ENCODE measurements at places on chromosomes 16 and 17.
A peak's percentile ranks its signal among the peaks of the same experiment; 100 is the strongest.

- no peak for DNase-seq
Observed at GRCh38 chr17:17437893-17438292, 38.9 kb upstream of the MED9 start.

GRCh38 chr16:70779361-70779760 lies 21.6 kb downstream of the VAC14 start:
- peak; percentile 47 for DNase-seq

DNA sequence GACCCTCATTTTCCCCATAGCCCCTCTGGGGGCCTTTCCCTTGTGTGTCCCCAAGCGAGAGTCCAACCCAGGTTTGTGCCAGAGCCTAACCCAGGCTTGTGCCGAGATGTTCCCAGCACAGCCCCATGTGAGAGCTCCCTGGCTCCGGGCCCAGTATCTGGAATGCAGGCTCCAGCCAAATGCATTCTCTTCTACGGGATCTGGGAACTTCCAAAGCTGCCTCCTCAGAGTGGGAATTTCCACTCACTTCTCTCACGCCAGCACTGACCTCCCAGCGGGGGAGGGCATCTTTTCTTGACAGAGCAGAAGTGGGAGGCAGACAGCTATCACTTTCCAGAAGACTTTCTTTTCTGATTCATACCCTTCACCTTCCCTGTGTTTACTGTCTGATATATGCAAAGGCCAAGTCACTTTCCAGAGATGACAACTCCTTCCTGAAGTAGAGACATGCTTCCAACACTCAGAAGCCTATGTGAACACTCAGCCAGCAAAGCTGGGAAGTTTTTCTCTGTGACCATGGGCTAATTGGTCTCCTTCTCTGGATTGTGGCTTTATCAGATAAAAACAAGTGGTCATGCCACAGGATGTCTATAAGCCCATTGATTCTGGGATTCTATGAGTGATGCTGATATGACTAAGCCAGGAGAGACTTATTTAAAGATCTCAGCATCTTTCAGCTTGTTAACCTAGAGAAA lies 2.5 kb upstream of the CCL2 start:
- DNase-seq: peak; percentile 92

DNA sequence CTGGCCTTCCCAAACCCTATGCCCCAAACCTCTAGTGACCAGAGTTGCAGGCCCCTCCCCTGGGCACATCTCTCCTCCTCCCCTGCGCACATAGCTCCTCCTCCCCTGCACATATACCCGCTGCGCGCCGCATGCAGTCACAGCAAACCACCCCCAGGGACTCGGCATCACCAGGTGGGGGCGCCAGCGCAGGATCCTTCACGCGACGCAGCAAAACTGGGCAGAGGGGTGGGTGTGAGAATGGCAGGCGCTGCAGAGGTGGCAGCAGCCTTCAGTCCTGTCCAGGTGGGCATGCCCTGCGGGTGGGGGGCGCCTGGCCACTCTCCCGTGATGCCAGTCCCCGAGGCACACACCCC lies 5.6 kb downstream of the CORO6 start:
- DNase-seq: peak; percentile 70

All from fibroblast of mammary gland (primary cell).